ENCODE measurements at places on chromosomes 7 and 10. TPM values are rescaled to one million over a fixed set of nuclear protein-coding genes. Genes with fewer than 3 reads are reported as not detected.

The RBM20 gene
- total RNA-seq = 0.68 TPM

DNA sequence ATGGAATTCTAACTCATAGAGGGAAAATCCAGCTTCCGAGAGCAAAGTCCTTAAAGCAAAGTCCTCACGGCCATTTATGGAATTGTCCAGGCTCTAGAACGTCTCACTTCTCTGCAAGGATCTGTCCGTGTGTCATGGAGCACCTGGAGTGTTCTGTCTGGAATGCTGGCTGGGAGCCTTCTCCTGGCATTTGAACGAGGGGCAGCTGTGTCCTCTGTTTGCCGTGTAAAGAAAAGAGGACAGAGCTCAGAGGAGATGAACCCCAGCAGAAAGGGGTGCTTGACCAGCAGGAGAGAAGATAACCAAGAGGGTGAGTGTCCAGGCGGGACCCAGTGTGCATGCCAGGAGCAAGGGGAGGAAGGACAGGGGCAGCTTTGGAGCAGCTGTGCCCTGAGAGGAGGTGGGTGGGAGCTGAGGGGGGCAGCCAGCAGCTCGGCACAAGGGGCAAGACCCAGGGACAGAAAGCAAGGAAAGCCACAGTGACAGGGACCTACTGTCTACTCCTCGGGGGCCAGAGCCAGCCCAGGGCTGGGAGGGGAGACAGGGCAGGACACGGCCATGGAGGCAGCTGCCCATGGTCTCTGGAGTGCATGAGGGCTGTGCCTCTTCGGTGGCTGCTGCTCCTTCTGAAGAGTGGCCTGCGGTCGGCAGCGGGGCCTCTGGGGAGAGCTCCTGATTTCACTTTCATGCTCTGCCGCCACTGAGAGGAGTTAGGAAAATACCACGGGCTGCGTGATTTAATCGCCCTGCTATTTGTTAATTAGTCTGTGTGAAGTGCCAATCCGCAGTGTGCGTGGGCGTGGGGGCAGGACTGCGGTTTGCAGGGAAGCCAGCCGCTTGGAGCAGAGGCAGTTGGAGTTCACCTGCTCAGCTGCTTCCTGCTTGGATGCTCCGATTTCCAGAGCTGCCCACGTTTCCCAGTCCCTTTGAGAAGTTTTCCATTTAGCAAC, 149.3 kb upstream of the SHH start:
- DNase-seq = no peak

The CABCOCO1 gene
- 0.29 TPM for total RNA-seq

GRCh38 chr10:79189853-79190435, 121.2 kb downstream of the ZMIZ1 start:
- DNase-seq = no peak

The RPP30 gene
- total RNA-seq = 50.2 TPM

- DNase-seq = no peak
These were observed 40.8 kb upstream of the SUN1 start for GRCh38 chr7:791519-791918.

The NEBL gene
- total RNA-seq = 0.44 TPM

The FAM241B gene
- 1.8 TPM for total RNA-seq

- no peak for DNase-seq
These were observed 27.9 kb downstream of the BAIAP2L1 start for GRCh38 chr7:98372993-98373392.

The C10orf105 gene
- not detected for total RNA-seq

The FFAR4 gene
- total RNA-seq = not detected

DNA sequence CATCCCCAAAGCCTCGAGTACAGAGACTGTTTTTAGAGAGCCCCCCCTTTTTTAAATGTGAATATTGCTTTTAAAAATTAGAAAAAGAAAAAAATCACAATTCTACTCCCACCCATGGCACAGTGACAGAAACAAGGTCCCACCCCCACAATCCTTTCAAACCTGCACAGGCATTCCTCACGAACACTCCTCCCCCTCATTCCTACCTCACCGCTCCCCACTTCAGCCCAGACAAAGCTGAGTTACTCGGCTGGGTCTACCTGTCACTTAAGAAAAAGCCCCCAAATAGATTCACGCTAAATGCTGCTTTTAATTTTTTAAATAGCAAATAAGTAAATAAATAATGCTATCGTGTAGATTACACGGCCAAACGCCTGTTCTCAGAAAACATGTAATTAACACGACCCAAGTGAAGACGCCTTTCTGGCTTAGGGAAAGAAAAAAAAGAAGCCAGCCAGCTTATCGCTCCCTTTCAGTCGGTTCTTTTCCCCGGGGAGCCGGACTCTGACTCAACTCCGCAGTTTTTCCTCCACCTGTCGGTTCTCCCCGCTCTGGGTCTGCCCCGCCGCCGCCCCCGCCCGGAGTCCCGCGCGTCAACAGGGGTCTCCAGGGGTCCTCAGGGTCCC, 739 bp downstream of the MPP7 start:
- no peak for DNase-seq

The MARCHF5 gene
- 17.2 TPM for total RNA-seq

The TCF7L2 gene
- total RNA-seq = 15.5 TPM

The GHRHR gene
- total RNA-seq = not detected

- DNase-seq = no peak
These were observed 45.4 kb upstream of the GRB10 start for GRCh38 chr7:50828116-50828515.

DNA sequence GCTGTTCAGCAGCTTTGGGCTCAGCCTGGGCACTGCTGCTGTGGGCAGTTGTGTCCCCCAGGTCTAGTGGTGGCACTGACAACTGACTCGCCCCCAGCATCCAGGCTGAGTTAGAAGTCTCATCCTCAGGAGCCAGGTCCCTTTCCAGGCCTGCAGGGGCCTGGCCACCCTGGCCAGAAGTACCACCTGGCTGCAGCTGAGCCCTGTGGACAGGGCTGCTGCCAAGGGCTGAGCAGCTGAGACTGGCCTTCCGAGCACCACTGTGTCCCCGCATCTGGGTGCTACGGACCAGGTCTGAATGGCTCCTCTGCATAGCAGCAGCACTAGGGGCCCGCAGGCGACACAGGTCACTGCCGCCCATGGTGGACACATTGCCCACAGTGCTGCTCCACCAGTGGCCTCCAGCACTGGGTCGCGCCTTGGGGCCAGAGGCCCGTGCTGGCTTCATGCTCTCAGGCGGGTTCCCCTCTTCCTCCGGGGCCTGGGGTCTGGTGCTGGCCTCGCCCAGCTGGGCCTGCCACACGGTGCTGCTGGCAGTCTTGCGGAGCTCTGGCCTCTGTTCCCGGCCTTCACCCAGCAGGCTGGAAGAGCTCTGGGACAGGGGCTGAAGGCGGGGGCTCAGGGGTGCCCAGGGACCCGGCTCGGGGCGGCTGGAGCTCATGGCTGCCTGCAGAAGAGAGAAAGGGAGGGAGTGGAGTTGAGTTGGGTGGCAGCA, 6.2 kb downstream of the GPRIN2 start:
- no peak for DNase-seq

- no peak for DNase-seq
These were observed 59.3 kb upstream of the NMT2 start for GRCh38 chr10:15227611-15228372.

The POLR2J2 gene
- 6.1 TPM for total RNA-seq

DNA sequence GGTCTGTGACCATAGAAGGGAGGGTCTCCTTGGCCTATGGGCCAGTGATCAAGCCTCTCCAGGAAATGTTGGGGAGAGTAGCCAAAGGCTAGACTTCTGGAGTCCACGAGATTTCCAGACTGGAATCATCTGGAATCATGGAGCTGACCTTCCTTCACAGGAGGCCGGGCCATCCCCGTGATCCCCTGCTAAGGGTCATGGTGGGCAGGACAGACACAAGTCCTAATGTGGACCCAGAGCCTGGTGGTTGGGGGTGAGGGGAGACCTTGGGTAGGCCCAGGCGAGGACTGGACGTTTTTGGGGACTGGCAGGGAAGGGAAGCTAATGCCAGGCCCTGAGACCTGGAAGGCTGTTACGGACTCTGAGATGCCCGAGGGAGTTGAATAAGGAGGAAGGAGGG, 9.8 kb upstream of the GRID1 start:
- DNase-seq = no peak

The SPAM1 gene
- not detected for total RNA-seq

The MYOZ1 gene
- total RNA-seq = not detected

The UTF1 gene
- not detected for total RNA-seq

The IFIT1 gene
- 3.3 TPM for total RNA-seq

The KCNMA1 gene
- total RNA-seq = 11.4 TPM

DNA sequence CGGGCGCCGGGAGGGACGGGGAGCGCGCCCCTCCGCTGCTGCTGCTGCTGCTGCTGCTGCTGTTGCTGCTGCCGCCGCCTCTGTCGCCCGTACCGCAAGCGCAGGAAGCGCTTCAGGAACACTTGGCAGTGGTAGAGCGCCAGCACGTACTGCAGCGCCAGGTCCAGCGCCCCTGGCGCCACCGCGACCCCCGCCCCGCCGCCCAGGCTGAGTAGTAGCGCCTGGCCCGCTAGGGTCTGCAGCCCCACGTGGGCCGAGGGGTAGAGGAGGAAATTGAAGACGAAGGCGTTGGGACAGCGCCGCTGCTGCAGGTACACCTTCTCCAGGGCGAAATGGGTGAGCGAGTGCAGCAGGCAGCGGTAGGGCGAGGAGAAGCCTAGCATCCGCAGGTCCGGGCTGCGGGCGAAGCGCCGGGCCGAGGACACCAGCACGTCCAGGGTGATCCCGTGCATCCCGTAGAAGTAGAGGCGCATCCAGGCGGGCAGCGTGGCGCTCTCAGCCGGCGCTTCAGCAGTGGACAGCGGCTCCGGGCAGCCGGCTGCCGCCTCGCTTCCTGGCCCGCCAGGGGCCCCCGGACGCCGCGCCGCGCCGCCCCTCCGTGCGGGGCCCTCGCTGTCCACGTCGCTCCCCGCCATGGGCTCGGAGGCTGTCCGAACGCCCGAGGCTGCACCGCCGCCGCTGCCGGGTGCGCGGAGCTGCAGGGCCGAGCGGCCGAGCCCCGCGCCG, at the start of gene TMEM229A:
Gene TMEM229A (minus strand): TSS at position 699 of the 726 bp plus-strand sequence. CDS start 64 bp downstream, at position 635.
- no peak for DNase-seq

- DNase-seq = no peak
These were observed 21.0 kb upstream of the GNA12 start for GRCh38 chr7:2864999-2865670.

DNA sequence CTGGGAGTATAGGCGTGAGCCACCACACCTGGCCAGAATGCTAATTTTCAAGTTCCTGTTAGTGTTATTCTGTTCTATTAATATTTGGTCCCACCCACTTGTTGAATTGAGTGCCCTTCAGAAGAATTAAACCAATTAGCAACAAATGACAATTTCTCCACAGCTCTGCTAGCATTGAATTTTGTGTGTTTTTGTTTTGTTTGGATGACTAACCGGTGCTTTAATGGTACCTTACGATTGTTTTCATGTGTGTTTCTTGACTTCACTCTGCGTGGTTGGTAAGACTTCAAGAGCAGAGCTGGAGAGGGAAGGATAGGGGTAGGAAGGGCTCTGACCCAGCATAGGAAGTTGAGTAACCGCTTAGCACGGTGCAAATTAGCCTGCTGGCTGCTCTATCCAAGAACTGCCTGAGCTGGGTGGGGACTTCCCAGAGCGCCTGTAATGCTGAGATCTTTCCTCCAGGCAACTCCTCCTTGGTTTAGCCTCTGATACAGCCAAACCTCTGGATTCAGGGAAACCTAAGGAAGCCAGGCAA, 4.6 kb downstream of the ARPC1B start:
- DNase-seq = peak; percentile 89

The SLC39A12 gene
- not detected for total RNA-seq

- no peak for DNase-seq
These were observed 129.1 kb upstream of the CHST15 start for GRCh38 chr10:124222318-124222987.

DNA sequence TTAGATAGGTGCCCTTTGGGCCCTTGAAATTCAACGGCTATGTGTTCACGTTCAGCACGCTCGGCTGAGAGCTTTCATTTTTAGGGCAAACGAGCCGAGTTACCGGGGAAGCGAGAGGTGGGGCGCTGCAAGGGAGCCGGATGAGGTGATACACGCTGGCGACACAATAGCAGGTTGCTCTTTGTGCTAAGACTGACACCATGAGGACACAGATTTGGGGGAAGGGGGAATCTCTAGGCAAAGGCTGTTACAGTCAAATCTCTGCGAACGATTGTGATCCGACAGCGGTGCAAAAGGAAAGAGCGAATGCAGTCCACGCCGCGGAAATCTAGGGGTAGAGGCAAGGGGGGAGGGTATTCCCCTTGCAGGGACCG, 667 bp downstream of the KLLN start:
- no peak for DNase-seq
